Activated T-helper 17 cell treated with anti-CD3 and anti-CD28 coated beads, Interleukin-2, amount 50 U/mL, for 72 hours (primary cell): ENCODE measurements at places on chromosomes 1 and 21. TPM values are rescaled to one million over a fixed set of nuclear protein-coding genes. Genes with fewer than 3 reads are reported as not detected.
A peak's percentile ranks its signal among the peaks of the same experiment; 100 is the strongest.

DNA sequence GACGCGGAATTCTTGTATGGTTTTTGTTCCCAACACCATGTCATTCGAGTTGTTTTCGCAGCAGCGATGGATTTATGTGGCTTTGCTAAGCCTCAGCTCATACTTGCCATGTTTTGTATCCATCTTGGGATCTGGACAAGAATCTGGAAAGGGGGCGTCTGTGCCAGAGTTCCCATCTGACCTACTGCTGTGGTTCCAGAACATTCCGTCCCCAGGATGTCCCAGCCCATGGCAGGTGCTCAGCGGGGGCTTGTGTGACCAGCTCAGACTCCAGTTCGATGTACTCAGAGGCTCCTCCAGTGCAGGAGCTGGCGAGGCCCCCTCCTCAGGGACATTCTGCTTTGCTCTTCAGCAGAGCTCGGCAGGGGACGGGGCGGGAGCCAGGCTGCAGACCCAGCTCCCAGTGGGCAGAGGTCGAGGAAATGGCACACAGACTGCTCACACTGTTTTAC lies 24.0 kb upstream of the ADARB1 start:
- peaks cover 20% of the 10 kb centered on the region for H3K27me3 ChIP-seq
- H3K27ac ChIP-seq: no peak overlapping the region
- H3K4me3 ChIP-seq: no peak overlapping the region
- H3K36me3 ChIP-seq: no peaks in the 10 kb centered on the region
- no peak for ATAC-seq

Gene PLA2G2F
- not detected for total RNA-seq

Gene TMEM54
- total RNA-seq: 0.37 TPM

Gene BRINP2
- not detected for total RNA-seq

GRCh38 chr1:207825409-207825695 lies 73.5 kb downstream of the CD46 start:
- peaks cover 63% of the 10 kb centered on the region for H3K36me3 ChIP-seq
- no peak for ATAC-seq
- H3K4me3 ChIP-seq: peak overlapping the region; percentile 82
- H3K4me1 ChIP-seq: peaks cover 66% of the 10 kb centered on the region
- H3K27ac ChIP-seq: peak overlapping the region; percentile 96

Gene MR1
- total RNA-seq: 21.9 TPM

Gene RAP1GAP
- total RNA-seq: 0.45 TPM

DNA sequence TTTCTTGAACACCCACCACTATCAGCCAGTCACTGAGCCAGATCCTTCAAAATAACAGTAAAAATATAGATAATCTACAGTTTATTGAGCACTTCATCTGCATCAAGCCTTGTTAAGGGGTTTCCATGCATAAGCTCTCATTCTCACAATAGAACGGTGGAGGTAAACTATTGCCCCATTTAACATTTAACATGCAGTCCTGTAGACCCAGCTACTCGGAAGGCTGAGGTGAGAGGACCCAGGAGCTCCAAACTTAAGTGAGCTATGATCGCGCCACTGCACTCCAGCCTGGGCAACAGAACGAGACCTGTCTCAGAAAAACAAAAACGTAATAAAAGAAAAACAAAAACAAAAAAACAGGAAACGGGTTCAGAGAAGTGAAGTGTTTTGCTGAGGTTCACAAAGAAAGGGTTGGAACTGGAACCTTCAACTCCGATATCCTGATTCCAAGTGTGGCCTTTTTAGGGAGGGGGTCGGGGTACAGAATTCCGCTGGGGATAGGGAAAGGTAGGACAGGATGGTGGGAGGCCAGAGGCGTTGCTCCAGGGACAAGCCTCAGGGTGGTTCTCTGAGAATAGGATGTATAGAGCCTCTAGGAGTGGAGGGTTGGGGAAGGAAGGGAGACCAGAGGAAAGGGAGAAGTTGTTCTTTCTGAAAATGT lies 11.6 kb upstream of the SESN2 start:
- H3K27me3 ChIP-seq: no peaks in the 10 kb centered on the region
- peak overlapping the region; percentile 84 for H3K4me3 ChIP-seq
- H3K27ac ChIP-seq: peak overlapping the region; percentile 91
- peaks cover 38% of the 10 kb centered on the region for H3K4me1 ChIP-seq
- no peak for ATAC-seq
- no peaks in the 10 kb centered on the region for H3K36me3 ChIP-seq
